ENCODE measurements at places on chromosomes 7 and 10.

- no peak for DNase-seq
Observed at GRCh38 chr7:57403601-57404342, 46.2 kb upstream of the ZNF716 start.

- DNase-seq, result no peak
Observed at GRCh38 chr7:4470246-4470645, 211.8 kb upstream of the FOXK1 start.

DNA sequence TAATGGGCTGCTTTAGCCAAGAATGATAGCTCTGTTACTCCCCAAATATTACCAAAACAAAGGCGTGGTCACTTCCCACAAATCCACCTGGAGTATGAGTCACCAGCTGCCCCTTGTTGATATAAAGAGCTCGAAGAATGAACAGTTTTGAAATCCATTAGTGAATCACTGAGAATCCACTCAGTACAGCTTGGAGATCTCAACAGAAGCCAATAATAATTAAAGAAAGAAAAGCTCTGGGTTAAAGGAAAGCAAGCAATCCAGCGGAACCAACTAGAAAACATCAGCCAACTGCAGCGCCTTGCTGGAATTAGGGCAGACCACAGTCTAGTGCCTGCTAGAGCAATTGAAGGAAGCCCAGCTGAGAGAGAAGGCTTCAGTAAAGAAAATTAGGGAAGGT is 576.0 kb upstream of the C7orf33 start:
- DNase-seq, result no peak

DNA sequence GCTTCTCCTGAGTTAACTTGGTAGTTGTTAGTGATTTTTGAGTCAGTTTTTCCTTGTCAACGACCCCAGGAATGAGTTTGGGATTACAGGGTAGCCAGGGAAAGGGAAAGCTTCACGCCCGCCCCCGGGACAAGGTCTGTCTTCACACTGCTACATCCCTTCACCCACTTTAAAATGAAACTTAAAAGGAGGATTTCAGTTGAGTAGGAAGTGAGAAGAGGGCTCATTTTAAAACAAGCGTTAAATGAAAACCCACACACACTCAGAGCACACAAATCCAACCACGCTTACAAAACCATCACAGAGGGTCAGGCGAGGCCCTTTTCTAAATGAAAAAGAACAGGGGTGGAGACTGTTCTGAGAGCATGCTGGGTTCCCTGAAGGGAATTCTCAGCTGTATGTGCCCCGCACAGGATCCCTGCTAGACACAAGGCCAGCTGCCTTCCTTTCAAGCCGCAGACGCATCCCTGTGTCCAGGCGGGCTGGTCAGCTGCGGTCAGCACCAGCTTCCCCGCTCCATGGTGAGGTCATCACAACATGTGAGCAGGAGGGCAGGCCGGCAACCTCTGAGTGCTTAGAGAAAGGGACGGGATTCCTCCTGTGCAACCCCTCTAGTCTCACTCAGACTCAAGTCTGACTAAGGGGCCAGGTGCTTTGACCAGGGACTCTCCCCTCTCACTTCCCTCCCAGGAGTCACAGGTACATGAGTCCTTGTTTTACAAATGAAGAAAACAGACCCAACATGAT is 111.8 kb downstream of the EGFR start:
- DNase-seq, result no peak

GRCh38 chr10:127157506-127158200 is 38.7 kb downstream of the INSYN2A start:
- no peak for DNase-seq

GRCh38 chr7:35694161-35694783 is 663 bp downstream of the HERPUD2 start:
- peak; percentile 34 for DNase-seq

DNA sequence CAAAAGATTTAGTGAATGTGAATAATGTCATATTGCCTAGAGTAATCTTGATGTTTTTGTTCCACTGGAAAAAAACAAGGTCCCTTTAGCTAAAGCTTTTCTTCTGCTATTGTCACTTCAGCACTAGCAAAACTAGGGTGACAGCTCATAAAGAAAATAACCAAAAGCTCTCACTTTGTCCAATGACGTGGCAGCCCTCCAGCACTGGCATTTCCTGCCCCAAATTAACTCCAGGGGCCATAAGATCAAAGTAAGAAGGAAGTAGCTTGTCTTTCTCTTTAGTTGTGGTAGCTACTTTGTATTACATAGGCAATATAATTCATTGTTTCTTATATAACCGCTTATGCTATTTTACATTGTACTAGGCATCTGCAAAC is 47.3 kb downstream of the LRRN3 start:
- peak; percentile 61 for DNase-seq

DNA sequence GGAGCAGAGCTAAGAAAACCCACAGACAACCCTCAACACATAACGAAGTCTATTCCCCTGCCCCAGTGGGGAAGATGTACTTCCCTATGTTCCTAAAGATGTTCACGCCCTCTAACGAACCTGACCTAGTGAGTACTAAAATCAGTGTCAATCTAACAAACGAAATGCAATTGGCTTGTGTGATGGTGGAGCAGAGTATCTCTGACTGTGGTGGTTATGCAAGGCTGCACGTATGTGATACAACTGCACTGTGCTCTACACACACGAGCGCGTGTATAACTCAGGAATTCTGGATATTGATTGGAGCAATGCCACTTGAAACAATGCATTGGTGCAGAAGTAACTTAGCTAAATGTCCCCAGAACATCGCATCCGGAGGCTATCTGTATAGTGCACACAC is 1.3 kb downstream of the ANKRD16 start:
- no peak for DNase-seq

GRCh38 chr10:18419945-18420344 is 231.4 kb downstream of the NSUN6 start:
- no peak for DNase-seq

- DNase-seq, result no peak
Observed at GRCh38 chr7:82091126-82091684, 321.4 kb upstream of the HGF start.

DNA sequence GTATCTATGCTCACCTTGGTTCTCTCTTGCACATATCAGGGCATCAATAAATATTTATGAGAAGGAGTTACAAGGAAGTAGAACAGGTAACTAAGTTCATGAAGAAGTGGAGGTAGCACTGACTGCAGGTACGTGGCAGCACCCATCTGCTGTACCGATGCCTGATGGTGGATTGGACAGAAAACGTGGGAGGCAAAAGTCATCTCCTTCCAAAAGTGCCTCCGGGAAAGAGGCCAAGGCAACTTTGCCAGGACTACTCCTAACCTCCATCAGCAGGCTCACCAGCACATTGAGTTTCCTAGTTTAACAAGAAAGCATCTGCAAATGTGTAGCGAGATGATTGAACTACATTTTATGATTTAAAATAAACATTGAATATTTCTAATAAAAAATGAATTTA is 248.8 kb downstream of the ANKRD7 start:
- no peak for DNase-seq

GRCh38 chr10:118020365-118020764 is 26.4 kb downstream of the RAB11FIP2 start:
- no peak for DNase-seq

DNA sequence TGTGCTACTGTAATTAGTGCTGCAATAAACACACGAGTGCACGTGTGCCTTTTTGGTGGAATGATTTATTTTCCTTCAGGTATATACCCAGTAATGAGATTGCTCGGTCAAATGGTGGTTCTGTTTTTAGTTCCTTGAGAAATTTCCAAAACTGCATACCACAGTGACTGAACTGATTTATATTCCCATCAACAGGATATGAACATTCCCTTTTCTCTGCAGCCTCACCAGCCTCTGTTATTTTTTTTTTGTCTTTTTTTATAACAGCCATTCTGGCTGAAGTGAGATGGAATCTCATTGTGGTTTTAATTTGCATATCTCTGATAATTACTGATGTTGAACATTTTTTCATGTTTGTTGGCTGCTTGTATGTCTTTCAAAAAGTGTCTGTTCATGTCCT is 922.9 kb upstream of the LRRN3 start:
- no peak for DNase-seq

DNA sequence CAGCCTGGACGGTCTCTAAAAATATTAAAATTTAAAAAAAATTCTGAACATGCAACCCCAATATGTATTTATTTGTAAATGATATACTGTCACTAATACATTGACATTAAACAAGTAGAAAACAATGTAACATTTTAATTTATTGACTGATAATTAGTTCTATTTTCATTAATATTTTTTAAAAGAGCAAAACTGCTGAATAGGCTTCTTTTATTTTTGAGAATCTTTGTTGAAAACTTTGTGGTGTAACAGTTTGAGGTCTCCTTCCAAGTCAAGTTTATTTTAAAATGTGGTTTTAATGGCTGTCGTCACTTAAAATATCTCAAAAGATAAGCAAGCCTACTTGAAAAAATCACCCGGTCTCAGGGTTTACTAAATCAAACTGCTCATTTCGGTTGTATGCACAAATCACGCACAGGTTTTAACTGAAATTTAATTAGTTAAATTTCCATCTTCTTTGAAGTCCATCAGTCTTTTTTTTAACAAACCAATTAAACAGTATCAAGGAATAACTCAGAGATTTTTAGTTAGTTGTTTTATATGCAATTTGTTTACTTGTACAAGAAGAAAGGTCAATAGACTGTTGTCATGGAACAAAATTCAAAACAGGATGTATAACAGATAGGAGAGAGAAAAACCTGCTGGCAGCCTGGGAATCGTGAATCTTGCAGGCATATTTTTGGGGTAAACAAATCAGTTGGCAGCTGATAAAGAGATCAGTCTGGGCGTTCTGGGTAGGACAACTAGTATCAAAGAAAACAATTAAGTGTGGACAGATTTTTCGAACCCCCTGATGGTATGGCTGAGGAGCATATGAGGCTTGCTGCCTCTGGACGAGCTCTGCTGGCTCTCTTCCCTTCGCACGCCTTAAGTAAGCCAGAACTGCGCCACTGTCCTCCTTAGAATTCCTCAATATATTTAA is 9.7 kb upstream of the EDRF1 start:
- no peak for DNase-seq

GRCh38 chr7:1494866-1495563 is 9.2 kb downstream of the INTS1 start:
- no peak for DNase-seq

Data from activated CD4-positive, alpha-beta T cell treated with anti-CD3 and anti-CD28 coated beads, Interleukin-2, amount 50 U/mL, for 48 hours (primary cell).